ENCODE measurements at places on chromosomes 5 and 9.

GRCh38 chr5:84696651-84697050, 312.0 kb upstream of the EDIL3 start:
- DNase-seq = no peak

DNA sequence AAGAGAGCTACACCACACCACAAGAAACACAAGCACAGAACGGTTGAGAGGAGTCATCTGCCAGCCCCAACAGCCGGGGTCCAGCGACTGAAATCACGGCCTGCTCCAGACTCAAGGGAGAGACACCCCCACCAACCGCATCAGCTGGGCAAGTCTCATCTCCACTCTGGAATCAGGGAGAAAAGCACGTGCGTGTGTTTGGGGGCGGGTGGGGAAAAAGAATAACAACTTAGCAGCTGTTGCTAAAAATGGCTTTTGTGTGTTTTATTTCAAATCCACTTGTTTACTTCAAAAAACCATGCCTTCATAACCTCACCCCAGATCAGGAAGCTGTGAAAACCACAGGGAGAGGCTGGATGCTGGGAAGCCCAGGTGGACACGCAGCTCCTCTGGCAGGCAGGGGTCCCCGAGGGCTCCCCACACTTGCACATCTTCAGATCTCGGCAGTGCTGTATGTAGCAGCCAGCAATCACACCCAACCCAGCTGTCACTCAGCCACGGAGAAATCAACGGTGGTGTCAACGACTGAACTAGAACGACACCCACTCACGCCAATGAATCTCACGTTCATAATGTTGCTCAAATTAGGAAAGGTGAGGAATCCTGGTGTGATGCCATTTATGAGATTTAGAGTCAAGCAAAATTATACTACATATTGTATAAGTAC, 19.0 kb downstream of the PNPLA7 start:
- DNase-seq = no peak

- no peak for DNase-seq
Observed at GRCh38 chr5:108884736-108885135, 137.0 kb downstream of the FER start.

DNA sequence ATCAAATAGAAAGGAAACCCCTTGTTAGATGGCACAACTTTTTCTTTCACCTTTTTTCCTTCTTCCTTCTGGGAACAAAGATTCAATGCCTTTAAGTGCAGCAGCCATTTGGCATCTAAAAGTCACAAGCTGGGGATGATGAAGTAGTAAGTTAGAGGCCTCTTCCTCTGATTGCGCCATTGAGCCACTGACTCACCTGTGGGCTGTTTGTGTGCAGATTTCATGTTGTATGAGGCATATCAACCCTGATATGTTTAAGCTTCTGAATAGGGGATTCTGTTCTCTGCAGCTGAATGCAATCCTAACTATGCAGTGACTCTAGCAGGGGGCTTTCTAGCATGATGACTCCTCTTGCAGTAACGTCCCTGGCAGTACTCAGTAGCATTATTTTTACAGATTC, 599.9 kb downstream of the CSNK1G3 start:
- no peak for DNase-seq

DNA sequence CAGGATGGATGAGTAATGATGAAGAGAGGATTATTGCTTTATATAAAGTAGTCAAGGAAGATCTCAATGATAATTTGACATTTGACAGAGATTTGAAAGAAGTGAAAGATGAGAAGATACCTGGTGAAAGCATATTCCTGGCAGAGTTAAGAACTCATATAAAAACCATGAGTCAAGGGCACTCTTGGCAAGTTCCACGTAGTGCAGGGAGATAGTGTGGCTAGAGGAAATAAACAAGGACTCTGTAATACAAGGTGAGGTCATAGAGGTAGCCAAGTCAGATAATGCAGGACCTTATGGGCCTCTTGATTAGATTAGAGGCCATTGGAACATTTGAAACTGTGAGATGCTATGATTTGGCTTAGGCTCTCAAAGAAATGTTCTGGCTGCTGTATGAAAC, 72.3 kb downstream of the HCN1 start:
- no peak for DNase-seq

GRCh38 chr5:82931110-82931509, 146.1 kb downstream of the TMEM167A start:
- no peak for DNase-seq

DNA sequence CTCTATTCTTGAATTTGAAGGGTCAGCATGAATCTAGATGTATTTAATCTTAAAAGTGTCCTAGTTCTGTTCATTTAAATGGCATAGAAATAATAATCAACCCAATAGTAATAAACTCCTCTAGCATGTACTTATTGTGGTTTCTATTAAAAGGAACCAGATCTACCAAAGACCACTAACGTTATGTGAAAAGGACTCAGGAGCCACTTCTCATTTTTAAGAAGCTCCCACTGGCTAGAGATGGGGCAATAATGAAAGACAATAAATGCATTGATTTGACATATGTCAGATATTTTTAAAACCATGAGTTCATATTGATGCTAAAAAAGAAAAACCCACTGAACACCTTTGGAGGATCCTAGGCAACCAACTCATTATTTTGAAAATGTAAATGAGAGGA, 191.9 kb downstream of the ATP10B start:
- no peak for DNase-seq
